ENCODE measurements at places on chromosomes 16 and 17.

DNA sequence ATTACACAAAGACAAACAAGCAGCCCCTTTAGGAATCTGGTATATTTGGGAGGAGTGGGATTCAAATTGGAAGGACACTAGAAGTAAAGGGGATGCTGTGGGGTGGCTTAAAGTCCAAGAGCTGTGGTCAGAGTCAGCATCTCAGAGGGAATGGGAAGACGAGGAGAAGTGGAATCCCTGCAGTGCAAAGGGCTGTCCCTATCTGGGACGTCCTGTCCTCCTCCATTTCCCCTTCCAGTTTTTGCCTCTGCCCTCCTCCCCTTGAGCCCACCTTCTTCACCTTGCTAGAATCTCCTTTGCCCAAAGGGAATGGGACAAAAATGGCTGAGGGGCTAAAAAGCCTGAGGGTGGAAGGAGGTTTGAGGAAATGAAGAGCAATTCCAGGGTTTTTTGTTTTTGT, 4.2 kb upstream of the PLXDC1 start:
- DNase-seq: no peak

DNA sequence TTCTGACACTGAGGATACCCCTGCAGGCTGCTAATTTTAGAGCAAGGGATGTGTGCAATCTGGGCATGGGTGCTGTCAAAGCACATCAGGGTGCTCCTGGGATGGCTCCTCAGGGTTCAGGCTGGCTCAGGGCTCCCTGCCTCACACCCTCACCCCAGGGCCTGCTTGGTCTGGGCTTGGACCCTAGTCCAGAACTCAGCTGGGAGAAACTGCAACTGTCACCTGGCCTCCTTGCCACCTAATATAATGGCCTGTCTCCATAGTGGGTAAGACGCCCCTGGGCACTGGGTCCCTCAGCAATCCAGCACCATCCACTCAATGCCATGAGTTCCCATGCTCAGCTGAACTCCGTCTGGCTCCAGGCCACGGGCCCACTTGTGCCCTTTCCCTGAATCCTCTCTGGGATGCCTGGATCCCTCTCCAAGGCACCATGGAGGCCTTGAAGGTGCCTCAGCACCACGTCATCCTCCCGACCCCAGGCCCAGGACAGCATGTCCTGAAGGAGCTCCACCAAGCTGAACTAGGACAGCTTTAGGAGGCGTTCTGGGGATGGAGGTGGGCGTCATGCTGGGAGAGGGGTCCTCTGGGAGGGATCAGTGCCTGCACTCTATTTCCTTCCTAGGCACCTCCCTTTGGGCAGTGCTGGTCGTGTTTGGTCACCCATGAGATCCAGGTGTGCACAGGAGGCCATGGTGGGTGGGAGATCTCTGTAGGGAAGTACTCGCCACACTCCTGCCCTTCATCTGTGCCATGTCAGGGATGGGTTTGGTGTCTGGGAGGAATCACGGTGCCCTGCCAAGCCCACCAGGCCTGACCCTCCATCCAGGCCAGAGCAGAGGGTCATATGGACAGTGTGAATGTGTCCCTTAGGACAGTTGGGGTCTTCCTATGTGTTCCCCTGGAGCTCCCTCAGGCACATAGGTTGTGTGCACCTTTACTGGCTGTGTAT, 1688.4 kb downstream of the TP53TG3F start:
- no peak for DNase-seq

DNA sequence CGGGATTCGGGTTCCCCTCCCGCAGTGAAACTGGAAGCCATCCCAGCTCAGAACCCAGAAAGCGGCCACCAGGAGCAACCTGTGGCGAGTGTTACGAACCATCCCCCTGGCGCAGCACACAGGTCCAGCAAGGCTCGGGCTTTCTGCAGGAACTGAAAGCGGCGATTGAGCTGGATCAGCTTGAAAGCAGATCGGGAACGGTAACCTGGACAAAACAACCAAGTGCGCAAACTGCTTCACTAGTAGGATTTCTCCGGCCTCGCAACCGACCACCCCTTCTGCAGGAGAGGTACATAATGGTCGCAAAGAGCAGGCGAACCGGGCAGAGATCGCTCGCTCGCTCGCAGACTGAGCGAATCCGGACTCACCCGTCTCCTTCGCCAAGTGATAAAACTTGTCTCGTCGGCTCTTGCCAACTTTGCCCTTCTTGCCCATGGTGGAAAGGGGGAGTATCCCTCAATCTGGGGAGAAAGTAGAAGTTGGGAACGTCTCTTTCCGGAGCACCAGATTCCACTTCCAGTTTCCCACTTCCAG, 696 bp upstream of the PSMC5 start:
- no peak for DNase-seq

DNA sequence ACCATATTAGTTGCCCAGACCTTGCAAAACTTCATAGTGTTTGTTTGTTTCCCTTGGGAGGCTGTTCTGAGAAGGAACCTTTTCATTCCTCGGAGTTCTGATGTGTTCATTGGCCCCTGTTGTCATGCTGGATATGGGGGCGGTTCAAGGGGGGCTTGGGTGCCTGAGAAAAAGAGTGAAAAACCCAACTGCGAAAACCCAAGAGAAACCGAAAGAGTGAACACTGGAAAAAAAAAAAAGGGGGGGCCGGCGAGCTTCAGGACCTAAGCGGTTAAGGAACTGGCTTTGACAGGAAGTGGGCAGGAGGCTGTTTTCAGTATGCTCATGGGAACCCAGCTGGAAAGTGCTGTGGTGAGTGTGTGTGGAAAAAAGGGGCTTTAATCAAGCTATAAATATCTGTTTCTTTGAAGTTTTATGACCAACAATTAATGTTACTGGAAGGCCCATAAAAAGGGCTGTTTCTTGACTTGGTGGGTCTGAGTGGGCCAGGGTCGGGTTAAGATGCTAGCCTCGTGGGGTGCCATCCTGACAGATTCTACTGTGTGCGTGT, 510.7 kb downstream of the MAF start:
- no peak for DNase-seq

DNA sequence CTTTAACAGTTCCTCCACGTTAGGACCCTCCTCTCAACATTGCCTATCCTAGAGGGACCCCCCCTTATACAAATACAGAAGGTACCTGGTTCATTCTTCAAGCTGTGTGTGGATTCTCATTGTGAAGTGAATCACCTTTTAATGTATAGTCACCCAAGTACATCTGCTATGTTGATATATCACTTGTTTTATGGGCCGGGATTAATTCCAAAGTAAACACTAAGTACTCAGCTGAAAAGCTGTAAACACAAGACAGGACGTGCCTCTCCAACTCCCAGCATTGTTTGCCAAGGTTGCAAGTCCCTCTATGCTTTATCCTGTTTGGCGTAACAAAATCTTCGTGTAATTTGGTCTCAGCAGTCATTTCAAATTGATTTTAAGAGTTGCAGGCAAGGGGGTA, 123.6 kb downstream of the RBFOX1 start:
- DNase-seq: no peak

- DNase-seq: no peak
Observed at GRCh38 chr17:33676444-33676843, 383.3 kb upstream of the ASIC2 start.

DNA sequence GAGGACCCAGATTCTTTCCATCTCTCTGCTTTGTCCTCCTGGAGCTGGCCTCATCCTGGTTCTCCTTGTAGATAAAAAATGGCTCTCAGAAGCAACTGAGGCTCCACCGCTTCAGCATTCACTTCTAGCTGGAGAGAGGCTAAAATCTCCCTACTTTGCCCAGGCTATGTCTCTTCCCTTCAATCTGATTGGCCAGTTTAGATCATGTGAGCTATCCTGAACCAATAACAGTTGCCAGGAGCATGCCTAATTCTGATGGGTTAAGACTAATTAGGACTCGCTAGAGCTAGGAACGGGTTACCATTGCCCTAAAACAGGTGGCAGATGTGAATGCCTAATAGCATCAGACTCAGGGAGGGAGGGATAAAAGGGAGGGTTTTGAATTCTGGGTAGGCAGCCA, 89.6 kb downstream of the GPR139 start:
- no peak for DNase-seq

DNA sequence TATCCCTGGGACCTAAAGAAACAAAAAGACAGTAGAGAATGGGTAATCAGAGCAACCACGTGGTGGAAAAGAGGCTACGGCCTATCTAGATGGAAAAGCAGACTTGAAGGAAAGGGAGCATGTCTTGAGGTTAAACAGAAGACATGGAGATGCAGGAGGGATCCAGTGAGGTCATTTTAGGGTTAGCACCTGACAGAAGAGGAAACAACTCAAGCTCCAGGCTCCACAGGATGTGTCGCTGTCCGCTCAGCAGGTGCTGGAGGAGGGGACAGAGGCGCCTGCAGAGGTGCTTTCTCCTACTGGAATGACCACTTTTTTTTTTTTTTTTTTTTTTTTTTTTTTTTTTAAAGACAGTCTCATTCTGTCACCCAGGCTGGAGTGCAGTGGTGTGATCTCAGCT, 47.5 kb upstream of the CLEC3A start:
- no peak for DNase-seq

DNA sequence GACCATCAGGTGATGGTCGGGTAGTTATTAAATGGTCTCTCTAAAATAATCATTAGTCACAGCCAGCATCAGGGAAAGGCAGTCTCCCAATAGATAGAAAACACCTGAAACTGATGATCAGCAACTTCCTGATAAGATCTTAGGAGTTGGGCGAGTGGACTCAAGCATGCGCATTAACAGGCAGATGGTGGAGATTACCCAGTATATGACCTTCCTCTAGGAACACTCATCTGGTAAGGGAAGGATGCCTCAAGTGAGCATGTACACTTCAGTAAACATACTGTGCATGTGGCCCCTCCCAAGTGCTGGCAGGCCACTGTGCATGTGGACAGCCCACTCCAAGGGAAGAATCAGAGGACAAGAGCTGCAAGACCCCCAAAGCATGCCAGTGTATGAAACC, 105.9 kb downstream of the ABCC12 start:
- DNase-seq: no peak

DNA sequence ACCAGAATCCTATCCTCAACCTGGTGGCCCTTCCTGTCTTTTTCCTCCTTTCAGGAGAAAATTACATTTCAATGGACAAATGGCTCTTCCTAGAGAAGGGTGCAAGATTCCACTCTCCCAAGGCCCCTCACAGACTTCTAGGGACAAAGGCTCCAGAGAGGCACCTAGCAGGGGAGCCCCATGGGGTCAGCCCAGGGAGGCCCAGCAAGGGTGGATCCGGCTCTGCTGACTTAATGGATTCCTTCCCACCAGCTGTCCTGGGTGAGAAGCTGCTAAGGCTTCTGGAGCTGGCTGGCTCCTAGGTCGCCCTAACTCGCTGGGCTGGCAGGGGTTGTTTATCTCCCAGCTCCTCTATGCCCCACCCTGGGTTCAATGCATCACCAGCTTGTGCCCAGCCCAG, 152.4 kb downstream of the ZNF423 start:
- DNase-seq: no peak

DNA sequence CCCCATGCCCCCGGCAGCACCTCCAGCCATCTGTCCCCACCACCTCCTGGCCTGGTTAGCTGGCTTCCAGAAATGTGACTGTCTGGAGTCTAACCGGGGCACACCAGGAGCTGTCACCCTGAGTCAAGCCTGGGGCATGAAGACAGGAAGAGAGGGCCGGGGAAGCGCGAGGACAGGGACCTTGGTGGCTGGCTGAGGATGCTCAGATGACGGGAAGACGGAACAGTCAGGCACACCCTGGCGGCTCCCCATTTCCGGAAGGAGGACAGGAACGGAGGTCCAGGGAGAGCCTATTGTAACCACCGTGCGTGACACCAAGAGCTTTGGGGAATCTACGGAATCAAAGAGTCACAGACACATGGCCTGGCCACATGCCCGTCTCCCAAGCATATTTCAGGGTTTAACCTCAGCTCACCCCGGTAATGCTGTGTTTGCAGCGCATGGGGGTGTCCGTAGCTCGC, 51.7 kb downstream of the SDK2 start:
- no peak for DNase-seq

- DNase-seq: no peak
Observed at GRCh38 chr17:44558710-44559633, 1.7 kb downstream of the FZD2 start.

- DNase-seq: no peak
Observed at GRCh38 chr17:68987966-68988365, 32.8 kb upstream of the ABCA8 start.

- DNase-seq: no peak
Observed at GRCh38 chr16:61798741-61799140, 237.5 kb downstream of the CDH8 start.

DNA sequence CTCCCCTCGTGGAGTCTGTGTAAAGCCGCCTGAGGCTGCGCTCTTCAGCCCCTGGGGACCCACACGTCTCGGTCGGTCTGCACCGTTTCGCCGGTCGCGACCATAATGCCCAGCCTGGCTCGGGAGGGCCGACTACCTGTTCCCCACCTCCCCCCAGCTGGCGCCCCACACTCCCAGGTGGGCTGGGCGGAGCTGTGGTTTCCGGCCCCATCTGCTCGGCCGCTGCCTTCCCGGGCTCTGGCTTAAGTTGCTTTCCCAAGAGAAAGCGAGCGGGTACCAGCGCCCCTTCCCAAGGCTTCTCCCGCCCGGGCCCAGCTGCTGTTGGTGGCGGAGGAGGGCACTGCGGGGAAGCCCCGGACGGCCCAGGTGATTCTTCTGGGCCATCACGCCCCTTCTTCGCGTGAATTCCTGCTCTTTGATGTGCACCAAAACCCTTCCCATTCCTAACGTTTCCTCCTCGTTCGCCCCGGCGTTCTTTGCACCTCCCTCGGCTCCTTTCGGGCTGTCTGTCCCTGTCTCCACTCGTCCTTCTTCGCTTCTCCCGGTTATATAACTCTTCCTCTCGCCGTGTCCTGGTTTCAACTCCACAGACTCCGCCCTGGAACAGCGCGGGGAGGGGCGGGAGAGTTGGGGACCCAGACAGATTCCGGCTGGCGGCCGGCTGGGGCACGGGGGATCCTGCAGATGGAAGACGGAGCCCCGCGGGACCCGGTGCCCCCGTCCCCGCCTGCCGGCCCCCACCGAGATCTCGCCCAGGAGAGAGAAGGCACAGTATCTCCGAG, 2.0 kb downstream of the KDM6B start:
- no peak for DNase-seq

- DNase-seq: no peak
Observed at GRCh38 chr16:79317521-79317920, 283.0 kb downstream of the MAF start.

- DNase-seq: no peak
Observed at GRCh38 chr16:66304151-66304550, 62.3 kb upstream of the CDH5 start.

GRCh38 chr17:34902831-34903547, 58.3 kb downstream of the CCT6B start:
- DNase-seq: no peak

DNA sequence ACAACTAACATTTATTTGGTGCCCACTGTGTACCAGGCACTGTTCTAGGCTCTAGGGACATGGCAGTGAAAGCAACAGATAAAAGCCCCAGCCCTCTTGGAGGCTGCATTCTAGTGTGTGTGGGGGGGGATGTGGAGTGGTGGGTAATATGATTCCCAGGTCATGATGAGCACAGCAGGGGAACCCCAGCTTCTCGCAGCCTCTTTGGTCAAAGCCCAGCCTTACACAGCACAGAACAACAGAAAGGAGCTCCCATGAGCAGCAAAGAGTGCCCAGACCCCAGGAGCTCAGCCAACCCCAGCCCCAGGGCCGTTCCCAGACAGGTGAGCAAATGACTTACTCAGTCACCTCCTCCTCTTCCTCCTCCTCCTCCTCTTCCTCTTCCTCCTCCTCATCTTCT, 21.9 kb downstream of the CNGB1 start:
- DNase-seq: no peak

GRCh38 chr16:87311387-87311786, 5.8 kb downstream of the C16orf95 start:
- no peak for DNase-seq

Measured in fibroblast of skin of left quadriceps (primary cell).